ENCODE measurements at places on chromosomes 1 and 21.

GRCh38 chr1:198763298-198763714, 124.5 kb downstream of the PTPRC start:
- no peak for DNase-seq

GRCh38 chr1:173113015-173113741, 62.4 kb upstream of the TNFSF18 start:
- DNase-seq, result no peak

DNA sequence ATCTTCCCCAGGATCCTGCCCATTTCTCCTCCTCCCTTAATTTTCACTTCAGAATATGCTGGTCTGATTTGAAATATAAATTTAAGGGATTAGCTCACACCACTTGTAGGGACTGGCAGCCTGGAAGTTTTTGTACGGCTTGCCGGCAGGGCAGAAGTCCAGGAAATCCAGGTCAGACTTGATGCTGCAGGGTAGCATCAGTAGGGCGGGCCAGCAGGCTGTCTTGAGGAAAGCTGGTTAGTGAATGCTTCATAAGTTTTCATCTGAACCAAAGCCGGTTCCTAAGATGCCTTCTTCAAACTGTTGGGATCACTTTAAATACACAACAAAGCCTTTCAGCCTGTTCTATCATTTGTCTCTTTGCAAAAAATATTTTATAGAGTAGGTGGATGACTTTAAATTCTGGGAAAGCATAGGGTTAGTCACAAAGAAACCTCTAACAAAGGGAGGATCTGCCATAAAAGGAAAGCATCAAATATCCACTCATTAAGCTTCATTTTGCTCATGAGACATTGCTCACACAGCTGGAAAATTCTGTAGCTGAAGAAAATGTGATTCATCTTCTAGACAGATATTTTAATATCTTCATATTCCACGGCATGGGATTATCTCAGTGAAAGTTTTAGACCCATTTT, 90.7 kb upstream of the GFI1 start:
- no peak for DNase-seq

DNA sequence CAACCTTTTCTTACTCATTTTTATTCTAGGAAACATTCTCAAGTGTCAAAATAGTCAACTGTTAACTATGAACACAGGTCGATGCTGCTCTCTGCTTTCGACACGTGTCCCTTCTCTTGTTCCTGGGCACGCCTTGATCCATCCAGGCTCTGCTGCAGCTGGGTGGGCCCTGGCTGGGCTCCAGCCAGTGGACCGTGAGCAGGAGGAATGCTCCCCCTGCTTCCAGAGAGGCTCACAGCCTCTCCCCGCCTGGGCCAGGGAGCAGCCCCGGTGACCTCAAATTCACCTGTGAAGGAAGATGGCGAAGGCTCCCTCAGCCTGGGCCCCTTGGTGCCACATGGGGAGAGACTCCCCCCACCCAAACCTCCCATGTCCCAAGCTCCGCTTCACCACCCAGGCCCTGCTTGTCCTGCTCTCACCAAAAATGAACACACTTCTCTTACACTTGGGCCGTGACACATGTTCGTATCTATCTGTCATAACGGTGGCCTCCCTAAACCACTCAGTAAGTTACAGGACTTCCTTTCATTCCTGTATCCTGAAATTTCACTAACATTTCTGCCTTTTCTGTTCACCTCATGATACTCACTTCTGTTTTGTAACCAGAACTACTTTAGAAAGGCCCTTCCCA, 24.6 kb upstream of the ADARB1 start:
- DNase-seq, result no peak

GRCh38 chr1:205536759-205537361, 32.4 kb downstream of the CDK18 start:
- DNase-seq, result no peak

- DNase-seq, result no peak
These were observed 38.7 kb downstream of the AZIN2 start for GRCh38 chr1:33119532-33120217.

DNA sequence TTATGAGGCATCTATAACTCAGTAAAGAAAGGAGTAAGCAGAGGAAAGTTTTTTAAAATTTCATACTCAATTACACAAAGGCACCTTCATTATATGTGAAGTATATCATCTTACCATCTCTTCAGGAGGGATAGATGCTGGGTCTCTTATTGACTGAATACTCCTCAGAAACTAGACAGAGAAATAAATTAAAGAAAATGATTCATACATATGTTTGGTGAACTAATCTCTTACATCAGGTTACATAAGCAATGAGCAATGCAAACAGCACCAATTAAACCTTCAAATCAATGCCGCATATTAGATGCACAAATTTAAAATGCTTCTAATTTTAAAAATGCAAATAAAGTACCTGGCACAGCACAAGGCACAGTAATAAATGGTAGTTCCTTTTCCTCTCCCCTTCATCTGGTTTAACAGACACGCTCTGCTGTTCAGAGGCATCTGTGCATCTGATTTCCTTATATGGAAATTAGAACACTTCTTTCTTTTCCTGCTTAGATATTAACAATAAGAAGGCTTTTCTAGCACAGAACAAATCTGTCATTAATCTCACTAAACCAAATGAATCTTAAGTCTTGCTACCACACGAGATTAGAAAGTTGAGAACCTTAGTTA, 20.0 kb downstream of the SCYL3 start:
- DNase-seq, result no peak

DNA sequence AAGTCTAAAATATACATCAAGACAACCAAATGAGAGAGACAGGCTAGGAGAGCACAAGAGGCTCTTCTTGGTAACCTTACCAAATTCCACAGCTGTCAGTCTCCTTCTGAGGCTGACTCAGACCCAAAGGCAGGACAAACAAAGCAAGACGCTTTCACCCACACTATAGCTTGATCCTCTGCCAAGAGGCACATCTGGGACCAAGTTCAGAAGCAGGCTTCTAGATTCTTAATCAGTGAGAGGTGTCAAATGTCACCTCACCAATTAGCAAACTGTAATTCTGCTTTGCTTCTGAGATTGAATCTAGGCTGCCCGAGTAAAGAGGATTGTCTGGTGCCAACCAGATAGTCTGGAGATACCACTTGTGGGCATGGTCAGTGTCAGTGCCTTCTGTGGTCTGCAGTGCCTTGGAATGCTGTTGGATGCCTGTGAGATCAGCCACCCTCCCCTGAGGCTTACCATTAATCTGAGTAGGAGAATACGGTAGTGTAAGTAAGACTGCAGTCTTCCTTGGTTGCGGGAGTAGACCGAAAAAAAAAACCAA, 151.0 kb downstream of the FMN2 start:
- DNase-seq, result no peak

- no peak for DNase-seq
These were observed 5.2 kb upstream of the HSD3B2 start for GRCh38 chr1:119409731-119410130.

GRCh38 chr1:15095496-15095875, 58.1 kb upstream of the TMEM51 start:
- DNase-seq, result no peak

DNA sequence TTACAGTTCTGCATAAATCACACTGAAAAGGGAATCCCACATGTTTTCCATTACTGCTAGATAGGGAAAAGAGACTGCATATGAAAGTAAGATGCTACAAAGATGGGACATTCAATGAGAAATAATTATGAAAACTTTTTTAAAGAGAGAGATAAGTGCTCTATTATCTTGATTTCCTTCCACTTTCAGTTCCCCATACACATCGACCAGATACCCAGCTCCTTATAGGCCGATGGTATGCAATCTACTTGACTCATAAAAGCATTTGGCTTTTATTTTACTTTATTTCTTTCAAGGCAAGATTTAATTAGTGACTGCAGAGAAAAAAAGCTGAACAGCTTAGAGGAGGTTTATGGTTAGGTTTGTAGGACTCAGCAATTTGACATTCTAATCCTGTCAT, 13.1 kb downstream of the BRINP2 start:
- DNase-seq, result no peak

DNA sequence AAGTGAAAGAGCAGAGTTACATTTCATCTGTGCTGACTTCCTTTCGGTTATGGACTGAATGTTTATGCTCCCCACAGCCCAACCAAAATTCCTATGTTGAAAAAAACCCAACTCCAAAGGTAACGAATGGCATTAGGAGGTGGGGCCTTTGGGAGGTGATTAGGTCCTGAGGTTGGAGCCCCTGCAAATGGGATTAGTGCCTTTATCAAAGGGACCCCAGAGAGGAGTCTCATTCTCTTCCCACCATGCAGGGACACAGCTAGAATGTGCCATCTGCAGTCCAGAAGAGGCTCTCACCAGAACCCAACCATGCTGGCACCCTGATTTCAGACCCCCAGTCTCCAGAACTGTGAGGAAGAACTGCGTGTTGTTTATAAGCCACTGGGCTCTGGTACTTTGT, 199.3 kb downstream of the TOMM20 start:
- DNase-seq, result no peak

DNA sequence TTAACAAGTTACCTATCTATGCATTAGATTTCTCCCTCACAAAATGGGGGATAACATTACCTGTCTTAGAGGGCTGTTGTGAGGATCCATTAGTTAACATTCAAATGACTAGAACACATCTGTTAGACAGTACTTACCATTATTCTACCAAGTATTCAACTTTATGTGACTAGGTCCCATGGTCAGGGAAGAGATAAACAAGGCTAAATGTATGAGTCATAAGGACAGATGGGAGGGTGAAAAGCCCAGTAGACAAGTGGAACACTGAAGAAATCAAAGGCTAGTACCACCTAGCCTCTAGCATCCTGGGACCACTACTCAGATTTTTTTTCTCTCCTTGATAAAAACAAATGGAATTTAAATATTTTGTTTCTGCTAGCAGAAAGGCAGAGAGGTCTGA, 9.0 kb upstream of the VHLL start:
- no peak for DNase-seq

DNA sequence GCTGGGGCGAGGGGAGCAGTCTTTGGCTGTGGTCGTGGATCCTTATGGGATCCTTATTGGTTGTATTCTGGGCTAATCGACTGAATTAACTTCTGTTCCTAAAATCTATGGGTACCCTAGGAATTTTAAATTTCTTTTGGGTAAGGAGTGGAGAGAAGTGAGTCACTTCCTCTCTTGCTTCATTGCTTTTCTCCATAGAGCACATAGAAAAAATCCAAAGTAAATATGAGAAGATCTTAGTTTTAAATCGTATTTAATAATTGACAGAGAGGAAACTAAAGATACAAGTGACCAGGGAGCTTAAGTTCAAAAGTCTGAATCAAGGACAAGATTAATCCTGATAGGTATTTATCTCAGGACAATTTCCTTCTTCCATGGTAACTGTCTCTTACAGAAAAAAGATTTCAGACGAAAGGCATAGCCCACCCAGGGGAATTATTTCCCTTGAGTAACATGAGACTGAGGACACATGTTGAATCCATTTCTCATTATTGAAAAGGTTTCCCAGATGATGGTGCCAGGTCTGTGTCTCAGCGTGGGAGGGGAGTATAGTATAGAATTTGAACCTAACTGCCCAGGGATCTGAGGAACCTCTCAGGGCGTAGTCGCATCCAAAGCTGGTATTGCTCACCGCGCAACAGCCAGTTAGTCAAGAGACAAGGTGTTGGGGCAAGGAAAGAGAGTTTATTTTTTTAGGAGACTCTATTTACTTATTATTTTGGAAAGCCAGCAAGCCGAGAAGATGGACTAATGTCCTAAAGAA, 28.7 kb upstream of the FASLG start:
- no peak for DNase-seq

- DNase-seq, result no peak
These were observed 40.5 kb upstream of the KCNE1 start for GRCh38 chr21:34552360-34553098.

- no peak for DNase-seq
These were observed 21.3 kb upstream of the CYP4X1 start for GRCh38 chr1:47002211-47002610.

DNA sequence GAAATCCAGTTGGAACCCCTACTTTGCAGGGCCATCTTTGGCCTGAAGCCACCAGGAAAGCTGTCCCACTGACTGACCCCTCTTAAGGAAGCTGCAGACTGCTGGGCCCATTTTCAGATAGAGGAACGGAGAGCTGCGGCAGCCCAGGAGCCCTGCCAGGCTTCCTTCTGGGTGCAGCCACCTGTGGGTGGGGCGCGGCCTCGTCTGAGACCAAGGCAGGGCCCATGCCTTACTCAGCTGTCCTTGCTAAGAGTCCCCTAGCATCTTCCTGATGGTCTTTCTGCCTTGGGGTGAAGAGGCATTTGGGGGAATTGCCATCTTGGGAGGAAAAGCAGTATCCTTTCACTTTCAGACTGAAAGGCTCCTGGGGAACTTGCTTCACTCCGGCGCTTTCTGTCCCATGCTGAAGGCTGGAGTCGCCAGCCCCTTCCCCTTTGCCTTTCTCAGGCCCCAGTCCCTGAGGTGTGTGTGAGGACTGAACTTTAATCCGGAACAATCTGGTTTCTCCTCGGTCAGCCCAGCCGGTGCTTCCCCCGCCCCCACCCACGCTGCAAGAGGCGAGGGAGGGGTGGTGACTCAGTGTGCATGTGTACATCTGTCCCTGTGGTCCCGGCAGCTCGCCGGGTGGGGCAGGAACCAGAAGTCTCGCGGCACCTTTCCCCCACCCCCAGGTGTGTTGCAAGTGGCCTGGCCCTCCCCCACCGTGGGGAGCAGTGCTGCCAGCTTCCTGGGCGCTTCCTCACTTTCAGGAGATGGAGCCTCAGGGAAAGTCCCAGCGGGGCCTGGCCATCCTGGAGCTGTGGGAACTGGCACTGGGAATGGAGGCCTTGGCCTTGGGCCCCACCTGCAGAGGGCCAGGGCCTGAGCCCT, 5.1 kb downstream of the ZC3H12A start:
- DNase-seq, result peak; percentile 94

GRCh38 chr1:28540651-28541050, 12.2 kb upstream of the TRNAU1AP start:
- DNase-seq, result no peak

DNA sequence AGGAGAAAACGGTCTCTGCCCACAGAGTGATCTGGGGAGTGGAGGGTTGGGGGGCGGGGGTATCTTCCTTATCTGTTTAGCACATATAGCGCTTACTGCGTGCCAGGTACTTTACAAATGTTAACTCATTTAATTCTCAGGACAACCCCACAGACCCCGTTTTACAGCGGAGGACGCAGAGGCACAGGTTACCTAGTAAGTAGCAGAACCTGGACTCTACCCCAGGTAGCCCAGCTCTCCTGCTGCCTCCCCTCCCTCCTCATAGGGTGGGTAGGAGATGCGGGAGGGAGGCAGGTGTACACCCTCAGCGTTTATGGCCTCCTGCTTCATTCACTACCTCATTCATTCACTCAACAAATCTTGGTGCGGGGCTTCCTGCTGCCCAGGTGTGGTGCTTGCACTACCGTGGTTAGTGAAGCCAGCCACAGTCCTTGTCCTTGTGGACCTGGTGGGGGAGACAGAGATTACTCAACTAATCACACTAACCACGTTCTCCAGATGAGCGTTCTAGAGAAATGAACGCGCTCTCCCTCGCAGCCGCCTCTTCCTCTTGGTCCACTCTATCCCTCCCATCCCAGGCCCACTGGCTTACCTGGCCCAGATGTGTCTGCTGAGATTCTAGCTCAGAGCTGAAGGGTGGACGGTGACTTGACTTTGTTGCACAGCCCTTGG, 102.0 kb downstream of the IER5 start:
- DNase-seq, result no peak

DNA sequence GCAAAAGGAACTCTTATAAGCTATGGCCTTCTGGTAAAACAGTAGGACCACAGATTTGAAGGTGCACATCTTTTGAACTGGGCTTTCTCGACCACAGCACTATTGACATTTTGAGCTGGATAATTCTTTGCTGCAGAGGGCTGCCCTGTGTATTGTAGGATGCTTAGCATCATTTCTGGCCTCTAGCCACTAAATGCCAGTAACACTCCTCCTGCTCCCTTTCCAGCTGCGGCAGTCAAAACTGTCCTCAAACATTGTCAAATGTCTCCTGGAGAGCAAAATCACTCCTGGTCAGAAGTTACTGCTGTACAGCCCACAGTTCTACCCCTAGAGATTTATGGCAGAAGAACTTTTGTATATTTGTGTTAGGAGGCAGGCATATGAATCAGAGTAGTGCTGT, 836.7 kb downstream of the PLA2G4A start:
- DNase-seq, result no peak

Data from activated CD8-positive, alpha-beta memory T cell treated with anti-CD3 and anti-CD28 coated beads, Interleukin-2, amount 50 U/mL, for 4 hours (primary cell).